Stimulated activated CD8-positive, alpha-beta memory T cell treated with anti-CD3 and anti-CD28 coated beads, Interleukin-4, amount 100 ng/mL, for 1 hour (primary cell): ENCODE measurements at places on chromosomes 7 and 10.

- no peak for DNase-seq
Observed at GRCh38 chr7:92634924-92635519, 44.8 kb upstream of the FAM133B start.

- no peak for DNase-seq
Observed at GRCh38 chr7:66052447-66052846, 23.2 kb upstream of the ASL start.

- DNase-seq = no peak
Observed at GRCh38 chr10:42836771-42837468, 54.3 kb downstream of the BMS1 start.

DNA sequence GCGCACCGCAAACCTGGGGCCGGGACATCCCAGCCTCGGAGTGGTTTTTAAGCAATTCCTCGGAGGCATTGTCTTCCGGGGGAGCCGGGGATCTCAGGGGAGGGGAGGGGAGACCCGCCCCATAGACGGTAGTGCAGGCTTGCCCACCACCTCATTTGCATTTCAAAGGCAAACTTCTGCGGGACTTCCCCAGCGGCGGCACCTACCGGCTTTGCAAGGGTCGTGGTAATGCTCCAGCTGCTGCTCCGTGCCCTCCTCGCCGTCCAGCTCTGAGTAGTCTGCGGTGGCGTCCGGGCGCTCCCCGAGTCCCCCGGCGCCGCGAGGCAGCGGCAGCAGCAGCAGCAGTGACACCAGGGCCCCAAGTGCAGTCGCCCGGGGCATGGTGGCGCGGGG lies 425 bp downstream of the TLL2 start:
- DNase-seq = no peak

DNA sequence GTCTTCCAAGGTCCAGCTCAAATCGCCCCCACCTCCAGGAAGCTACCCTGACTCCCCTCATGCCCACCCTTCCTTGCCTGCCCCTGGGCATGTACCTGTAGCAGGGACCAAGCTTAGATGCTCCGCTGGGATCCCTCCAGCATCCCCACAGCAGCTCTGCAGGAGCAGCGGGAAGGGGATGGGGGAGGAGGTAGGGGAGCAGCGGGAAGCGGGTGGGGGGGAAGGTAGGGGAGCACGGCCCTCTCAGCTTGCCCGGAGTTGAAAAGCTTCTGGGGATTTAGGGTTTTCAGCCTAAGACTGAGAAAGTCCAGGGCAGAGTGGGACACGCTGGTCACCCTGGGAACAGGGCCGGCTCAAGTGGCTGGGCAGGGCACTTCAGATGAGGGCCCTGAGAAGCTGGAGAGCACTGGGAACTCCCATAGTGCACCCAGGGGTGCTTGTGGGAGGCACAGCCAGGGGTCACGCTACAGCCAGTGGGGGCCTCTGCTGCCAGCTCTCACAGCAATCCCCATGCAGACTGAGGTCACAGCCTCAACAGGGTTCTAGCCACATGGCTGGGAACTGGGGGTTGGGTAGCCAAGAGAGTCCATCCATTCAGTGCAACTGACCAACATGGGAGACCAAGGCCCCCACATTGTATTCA lies 13.4 kb downstream of the WDR86 start:
- no peak for DNase-seq

DNA sequence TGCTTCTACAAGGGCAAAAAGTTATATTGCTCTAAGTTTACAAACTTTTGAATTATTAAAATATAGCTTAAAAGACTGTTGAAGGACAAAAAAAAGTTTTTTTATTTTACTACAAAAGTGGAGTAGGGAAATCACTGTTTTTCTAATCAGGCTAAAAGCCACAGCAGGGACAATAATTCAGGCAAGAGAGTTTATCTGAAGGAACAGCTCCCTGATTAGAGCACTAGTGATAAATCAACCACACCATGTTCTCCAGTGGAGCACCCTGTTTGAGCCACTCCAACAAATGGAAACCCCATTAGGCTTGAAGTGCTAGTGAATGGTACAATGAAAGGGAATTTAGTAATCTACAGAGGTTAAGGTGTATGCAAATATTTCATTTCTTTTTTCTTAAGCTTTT lies 357.1 kb downstream of the SEMA3D start:
- DNase-seq = no peak

- no peak for DNase-seq
Observed at GRCh38 chr10:104330168-104331110, 7.8 kb downstream of the ITPRIP start.

GRCh38 chr10:6267941-6268340 lies 65.2 kb downstream of the PFKFB3 start:
- no peak for DNase-seq

DNA sequence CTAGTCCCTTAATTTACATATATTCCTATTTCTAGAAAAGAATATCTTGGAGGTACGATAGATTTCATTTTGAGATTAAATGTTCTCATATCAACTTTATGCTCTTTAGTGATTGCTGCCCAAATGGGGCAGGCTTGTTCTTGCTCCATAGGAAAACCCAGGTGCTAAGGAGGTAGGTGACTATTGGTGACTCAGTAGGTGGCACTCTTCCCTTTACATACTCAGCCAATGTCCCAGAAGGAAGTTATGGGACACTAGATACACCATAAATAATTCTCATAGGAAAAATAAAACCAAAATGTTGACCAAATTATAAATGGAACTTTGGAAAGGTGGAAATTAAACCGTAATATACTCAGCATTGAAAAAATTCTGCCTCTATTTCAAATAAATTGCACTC lies 4.0 kb downstream of the SKAP2 start:
- DNase-seq = no peak

DNA sequence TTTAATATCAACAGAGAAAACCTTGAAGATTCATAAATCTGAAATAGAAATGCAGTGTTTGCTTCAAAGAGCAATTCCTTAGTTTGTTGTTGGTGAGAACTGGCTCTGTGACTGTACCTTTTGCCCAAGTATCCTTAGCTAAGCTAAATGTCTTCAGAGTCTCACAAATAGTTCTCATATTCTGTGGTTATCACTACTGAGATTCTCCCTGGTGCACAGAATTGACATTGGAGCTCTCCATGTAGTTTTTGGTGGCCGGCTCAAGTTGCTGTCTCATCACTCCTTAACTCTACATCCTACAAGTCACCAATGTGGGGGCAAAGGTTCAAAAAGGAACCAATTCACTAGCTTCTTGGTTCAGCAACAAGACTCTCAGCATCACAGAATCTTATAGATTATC lies 780.3 kb downstream of the LRMDA start:
- DNase-seq = no peak

GRCh38 chr7:134200970-134201369 lies 73.8 kb downstream of the LRGUK start:
- DNase-seq = no peak

GRCh38 chr7:37344886-37345579 lies 103.6 kb downstream of the ELMO1 start:
- no peak for DNase-seq

DNA sequence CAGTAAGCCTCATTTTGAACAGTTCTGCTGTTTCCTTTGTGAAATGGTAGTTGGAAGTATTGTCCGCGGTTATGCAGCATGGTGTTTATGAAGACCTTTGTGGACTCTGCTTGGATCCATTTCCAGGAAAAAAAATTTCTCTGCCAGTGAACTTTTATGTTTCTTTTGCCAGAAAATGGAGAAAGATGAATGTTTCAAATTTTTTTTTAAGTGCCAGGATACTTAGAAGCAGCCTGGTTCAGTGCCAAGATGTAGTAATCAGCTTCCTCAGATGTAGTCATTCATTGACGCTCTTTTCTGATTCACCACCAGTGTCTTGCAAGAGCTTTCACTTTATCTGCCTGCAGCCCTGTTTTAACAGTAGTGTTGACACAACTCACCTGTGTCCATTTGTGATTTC lies 258.2 kb downstream of the SDK1 start:
- DNase-seq = no peak

GRCh38 chr7:11833431-11833830 lies 1.4 kb upstream of the THSD7A start:
- no peak for DNase-seq

DNA sequence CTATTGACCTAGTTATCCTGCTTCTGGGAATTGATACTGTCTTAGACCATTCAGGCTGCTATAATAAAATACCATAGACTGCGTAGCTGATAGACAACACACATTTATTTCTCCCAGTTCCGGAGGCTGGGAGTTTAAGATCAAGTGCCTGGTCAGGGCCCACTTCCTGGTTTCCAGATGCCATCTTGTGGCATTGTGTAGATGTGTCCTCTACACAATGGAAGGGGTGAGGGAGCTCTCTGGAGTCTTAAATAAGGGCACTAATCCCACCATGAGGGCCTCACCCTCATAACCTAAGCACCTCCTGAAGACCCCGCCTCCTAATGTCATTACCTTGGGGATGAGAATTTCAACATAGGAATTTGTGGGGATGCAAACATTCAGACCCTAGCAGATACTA lies 62.4 kb downstream of the SLC35B4 start:
- no peak for DNase-seq

DNA sequence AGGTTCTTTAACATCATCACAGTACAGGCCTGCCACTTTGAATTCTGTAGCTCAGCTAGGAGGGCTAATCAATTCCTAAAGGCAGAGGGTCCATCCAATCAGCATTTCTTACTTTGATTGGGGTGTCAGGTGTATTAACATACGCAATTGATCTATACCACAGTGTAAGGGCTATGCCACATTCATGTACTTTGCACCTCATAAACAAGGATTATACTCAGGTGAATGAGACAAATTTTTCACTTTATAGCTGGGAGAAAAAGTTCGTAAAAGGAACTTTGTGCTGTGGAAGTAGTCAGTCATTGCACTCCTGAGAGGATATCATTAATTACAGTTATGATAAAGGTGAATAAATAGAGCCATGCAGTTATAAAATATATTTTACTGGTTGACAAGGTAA lies 119.9 kb upstream of the AHR start:
- DNase-seq = no peak

- DNase-seq = no peak
Observed at GRCh38 chr7:90605055-90605454, 8.9 kb downstream of the CDK14 start.

DNA sequence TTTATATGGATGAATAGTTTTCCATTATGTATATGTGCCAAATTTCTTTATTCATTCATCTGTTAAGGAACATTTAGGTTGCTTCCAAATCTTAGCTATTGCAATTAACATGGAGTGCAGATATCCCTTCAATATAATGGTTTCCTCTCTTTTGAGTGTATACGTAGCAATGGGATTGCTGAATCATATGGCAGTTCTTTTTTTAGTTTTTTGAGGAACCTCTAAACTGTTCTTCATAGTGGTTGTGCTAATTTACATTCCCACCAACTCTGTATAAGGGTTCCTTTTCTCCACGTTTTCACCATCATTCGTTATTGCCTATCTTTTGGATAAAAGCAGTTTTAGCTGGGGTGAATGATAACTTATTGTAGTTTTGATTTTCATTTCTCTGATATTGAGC lies 46.5 kb downstream of the FAS start:
- DNase-seq = no peak

GRCh38 chr7:148867596-148868377 lies 16.3 kb downstream of the EZH2 start:
- no peak for DNase-seq

- no peak for DNase-seq
Observed at GRCh38 chr7:94223375-94224084, 171.2 kb upstream of the COL1A2 start.

GRCh38 chr7:133052826-133053225 lies 29.1 kb downstream of the CHCHD3 start:
- DNase-seq = no peak

- DNase-seq = no peak
Observed at GRCh38 chr10:80553436-80553835, 15.7 kb downstream of the SH2D4B start.
